ENCODE measurements at places on chromosomes 7 and 10.

DNA sequence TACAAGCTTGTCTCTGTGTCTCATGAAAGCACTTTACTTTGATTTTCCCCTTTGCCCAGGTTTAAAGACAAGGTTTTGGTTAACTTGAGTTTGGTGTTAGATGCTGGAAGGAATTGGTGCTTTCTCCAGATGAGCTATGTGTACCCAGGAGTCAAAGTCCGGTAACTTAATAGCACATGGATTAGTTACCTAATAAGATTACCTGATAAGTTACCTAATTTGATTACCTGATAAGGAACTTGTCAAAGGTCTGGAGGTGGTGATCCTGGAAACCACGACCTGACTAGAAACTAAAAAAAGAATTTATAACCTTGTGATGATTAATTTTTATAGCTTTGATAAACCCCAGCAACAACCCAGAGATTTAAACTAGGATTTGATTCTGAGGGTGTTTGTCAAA lies 269.9 kb upstream of the CACNA2D1 start:
- no peak for DNase-seq

DNA sequence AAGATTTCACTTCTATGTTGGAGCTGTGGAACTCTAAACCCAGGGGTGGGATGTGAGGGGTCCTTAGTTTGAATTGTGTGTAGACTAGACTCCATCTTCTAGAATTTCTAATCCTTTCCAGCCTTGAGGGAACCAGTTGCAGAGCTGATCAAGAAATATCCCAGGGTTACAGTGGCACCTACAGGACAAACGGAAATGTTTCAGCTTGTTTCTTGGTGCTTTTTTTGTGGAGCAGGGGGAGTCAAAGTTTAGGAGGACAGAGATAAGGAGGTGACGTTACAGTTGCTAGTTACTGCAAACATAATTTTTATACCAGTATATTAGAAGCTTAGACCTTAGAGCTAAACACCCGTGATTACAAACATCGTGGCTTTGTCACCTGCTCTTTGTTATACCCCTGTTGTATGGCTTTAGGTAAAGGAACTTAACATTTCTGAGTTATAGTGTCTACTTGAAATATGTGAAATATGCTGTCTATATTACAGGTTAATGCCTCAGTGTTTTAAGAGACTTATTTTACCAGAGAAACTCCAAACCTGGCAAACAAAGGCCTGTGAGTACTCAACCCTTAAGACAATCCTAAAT lies 84.5 kb upstream of the DYNC1I1 start:
- DNase-seq: peak; percentile 64

- DNase-seq: no peak
Measured at GRCh38 chr7:74074770-74075169, 8.8 kb upstream of the LIMK1 start.

GRCh38 chr7:35909870-35910357 lies 109.1 kb downstream of the SEPTIN7 start:
- no peak for DNase-seq

DNA sequence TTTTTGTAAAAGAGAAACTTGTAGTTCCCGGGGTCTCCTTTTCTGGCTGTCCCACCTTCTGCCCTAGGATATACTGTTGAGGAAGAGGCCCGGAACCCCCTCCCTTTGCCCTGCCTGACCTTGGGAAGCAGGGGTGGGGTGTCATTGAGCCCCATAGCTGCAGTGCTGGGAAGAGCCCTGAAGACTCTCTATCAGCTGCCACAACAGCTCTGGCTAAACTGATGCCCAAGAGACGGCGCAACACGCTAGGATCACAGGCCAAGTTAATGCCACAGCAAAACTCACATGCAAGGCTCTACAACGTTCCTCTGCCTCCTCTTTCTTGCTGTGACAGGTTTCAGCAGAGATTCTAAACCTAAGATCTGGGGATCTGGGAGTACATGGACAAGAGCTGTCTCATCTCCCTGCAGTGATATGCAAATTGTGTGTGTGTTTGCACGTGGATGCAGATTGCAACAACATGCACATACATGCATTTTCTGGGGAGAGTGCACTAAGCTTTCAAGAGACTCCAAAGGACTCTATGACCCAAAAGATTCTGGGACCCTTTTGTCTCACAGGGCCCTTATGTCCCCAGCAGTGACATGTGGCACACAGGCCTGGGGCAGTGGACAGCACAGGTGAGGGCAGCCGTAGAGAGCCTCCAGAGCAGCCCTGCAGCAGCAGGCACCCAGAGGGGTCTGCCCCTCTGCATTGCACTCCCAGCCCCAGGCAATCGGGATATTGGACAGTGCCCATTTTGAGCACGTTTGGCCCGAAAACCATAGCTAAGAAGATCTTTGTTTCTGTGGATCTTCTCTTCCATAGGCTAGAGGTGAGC lies 2.5 kb downstream of the RASSF4 start:
- DNase-seq: no peak

- no peak for DNase-seq
Measured at GRCh38 chr7:16430133-16430532, 8.8 kb upstream of the CRPPA start.

GRCh38 chr7:50214126-50214670 lies 90.3 kb upstream of the IKZF1 start:
- no peak for DNase-seq

DNA sequence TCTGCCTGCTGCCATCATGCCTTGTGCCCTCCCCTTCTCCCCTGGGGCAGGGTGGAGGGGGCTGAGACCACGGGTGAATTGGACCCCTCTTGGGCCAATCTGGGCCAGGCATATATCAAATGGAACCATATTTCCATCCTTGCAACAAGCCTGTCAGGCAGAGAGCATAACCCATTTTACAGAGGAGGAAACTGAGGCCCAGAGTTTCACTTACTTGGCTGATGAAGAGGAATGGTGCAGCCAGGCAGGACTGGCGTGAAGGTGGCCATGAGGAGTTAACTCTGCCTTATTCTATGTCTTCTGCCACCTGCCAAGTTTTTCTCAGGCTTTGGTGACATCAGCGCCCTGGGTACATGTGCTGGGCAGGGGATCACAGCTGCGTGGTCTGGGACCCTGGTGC lies 155.5 kb upstream of the PCBD1 start:
- DNase-seq: no peak

DNA sequence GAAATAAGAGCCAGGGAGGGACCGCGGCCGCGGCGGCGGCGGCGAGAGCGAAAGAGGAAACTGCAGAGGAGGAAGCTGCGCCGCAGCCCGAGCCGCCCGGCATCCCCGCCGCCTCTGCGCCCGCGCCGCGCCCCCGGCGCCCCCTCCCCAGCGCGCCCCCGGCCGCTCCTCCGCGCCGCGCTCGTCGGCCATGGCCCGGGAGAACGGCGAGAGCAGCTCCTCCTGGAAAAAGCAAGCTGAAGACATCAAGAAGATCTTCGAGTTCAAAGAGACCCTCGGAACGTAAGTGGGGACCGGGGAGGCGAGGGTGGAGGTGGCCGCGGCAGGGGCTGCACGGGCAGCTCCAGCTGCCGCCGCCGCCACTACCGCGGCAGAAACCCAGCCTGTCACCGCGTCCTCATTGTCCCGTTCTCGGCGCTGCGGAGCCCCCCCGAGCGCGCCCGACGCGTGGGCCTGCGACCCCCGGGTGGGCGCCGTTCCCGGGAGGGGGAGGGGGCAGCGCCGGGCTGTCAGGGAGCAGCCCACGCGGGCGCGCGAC lies 351 bp downstream of the CAMK1D start:
- no peak for DNase-seq

DNA sequence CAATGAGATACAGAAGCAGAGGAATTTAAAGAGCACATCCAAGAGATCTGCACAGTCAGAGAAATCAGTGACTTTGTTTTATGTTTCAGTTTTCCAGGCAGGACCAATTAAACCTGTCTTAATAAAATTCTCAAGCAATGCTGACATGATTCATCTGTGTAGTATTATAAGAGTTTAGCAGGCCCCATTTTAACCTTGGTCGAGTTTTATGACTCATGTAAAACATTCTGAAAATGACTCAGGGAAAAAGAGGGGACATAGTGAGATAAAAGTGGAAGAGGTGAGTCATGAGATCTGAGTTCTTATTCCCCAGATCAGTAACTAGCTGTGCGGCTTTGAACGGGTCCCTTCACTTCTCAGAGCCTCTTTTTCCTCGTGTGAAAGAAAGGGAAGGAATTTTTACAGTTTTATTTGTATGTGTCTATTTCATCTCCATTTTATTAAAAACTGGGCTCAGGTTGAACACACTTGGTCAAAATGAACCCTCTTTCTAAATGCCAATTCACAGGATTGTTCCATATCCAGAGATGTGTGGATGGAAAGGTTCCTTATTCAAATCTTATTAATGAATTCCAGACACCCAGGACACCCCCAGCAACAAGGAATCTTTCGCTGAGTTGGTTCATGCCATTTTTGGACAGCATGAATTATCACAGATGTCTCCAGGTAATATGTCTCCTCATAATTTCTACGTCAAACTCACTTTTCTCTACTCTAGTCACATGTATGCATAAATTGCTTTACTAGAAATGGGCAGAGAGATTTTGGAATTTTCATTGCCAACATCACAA lies 143.2 kb downstream of the JAZF1 start:
- DNase-seq: no peak

GRCh38 chr7:12322284-12322902 lies 81.3 kb downstream of the VWDE start:
- DNase-seq: peak; percentile 21

GRCh38 chr10:131814567-131815265 lies 86.1 kb upstream of the PPP2R2D start:
- DNase-seq: peak; percentile 39

GRCh38 chr7:88462799-88463198 lies 156.1 kb upstream of the STEAP4 start:
- peak; percentile 10 for DNase-seq

- no peak for DNase-seq
Measured at GRCh38 chr7:155795401-155795800, 16.9 kb downstream of the SHH start.

GRCh38 chr10:86753051-86753450 lies 3.4 kb upstream of the BMPR1A start:
- DNase-seq: no peak

DNA sequence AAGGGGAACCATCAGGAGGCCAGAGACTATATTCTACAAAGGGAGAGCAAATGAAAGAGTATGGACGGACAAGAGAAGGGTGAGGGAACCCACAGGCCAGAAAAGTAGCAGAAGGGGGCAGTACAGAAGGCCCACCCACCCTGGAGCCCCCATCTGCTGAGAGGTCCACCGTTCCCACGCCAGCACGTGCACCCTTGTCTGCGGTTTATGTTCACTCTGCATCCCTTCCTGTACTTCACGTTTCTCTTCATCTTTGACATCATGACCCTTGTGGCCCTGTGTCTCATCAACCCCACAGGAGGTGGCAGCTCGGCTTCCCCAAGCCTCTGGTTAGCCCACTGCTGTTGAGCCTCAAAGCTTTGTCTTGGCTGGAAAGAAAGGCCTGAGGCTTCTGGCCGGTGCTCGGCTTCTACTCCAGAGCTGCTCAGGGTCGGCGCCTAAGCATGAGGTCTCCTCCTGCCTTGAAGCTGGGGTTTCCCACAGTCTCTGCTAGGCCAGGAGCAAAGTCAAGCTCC lies 138.0 kb downstream of the DLG5 start:
- no peak for DNase-seq

GRCh38 chr7:159027789-159028507 lies 116.7 kb downstream of the VIPR2 start:
- DNase-seq: no peak

DNA sequence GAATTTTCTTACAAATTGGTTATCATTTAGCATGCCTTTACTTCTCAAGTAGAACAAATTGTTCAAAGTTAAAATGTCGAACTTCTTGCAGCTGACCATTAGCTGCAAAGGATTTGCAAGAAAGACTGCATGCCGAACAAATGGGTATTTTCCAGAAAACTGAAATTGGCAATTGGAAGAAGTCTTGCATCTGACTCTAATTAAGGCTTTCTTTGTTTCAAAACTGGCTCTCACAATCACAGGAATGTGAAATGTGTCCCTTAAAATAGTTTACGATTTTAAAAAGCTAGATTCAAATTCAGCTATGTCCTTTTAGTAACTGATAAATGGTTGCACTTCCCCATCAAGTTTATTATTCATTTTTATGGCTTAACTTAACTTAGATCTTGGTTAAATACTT lies 207.9 kb downstream of the ARL4A start:
- no peak for DNase-seq

GRCh38 chr7:24718977-24719491 lies 38.2 kb downstream of the GSDME start:
- no peak for DNase-seq

GRCh38 chr10:49518982-49519578 lies 19.8 kb downstream of the ERCC6 start:
- DNase-seq: peak; percentile 75
